Left cardiac atrium (tissue), 4 donors: ENCODE measurements at places on chromosomes 1 and 21.
A peak's percentile ranks its signal among the peaks of the same experiment; 100 is the strongest.

GRCh38 chr1:118137900-118138299 is 47.1 kb downstream of the SPAG17 start:
- no peak for DNase-seq

GRCh38 chr1:225480825-225481434 is 53.1 kb upstream of the LBR start:
- no peak for DNase-seq

DNA sequence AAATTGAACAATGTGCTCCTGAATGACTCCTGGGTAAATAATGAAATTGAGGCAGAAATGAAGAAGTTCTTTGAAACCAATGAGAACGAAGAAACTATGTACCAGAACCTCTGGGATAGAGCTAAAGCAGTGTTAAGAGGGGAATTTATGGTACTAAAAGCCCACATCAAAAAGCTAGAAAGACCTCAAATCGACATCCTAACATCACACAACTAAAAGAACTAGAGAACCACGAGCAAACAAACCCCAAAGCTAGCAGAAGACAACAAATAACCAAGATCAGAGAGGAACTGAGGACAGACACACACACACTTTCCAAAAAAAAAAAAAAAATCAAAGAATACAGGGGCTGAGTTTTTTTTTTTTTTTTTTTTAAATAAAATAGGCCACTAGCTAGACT is 564.2 kb downstream of the SMYD3 start:
- no peak for DNase-seq

DNA sequence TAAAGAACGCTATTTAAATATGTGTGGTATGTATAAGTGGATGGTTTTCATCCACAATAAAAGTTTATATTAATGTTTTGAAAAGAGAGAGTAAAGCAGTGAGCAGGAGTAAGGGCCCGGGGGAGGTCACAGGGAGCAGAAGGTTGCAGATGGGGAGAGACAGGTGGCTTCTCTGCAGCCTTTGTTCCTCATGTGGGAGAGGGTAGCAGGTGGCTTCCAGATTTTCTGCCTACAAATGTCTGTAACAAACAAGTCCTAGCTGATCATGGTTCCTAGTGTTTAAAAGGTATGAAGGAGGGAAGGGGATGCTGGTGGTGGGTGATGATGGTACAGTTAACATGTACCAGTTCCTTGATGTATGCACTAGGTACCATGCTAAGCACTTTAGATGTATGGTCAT is 18.8 kb downstream of the QSOX1 start:
- DNase-seq, result no peak

GRCh38 chr1:107965110-107965991 is at the start of gene VAV3:
Gene VAV3 (minus strand): TSS chr1:107965180. CDS start chr1:107964869, 311 bp downstream.
- DNase-seq, result peak; percentile 88

DNA sequence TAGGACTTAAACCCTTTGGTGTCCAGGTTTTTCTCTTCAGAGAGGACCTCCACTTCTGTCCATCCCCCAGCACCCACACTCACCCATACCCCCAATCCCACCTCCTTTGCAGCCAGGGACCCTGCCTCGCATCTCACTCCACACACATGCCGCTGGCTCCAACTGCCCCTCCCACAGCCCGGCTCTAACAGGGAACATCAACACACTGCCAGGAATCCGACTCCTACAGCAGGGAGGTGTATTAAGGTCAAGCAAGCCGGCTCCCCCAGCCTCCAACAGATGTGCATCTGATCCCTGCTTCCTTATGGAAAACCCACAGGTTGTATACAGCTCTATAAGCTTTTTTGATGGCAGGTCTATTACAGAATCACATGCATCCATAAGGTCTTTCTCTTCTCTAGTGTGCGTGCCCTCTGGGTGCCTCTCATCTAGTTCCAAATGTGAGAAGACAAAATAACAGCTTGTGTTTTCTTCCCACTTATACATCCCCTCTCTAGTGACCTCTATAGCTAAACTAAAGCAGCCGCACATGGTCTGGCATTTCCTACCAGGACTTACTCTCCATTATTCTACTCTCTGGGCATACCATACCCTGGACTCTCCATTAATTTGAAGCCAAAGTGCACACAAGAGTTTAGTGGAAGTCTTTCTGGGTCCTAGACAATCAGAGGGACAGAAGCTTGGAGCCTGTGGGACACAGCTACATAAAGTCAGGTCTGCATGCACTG is 16.3 kb downstream of the PIK3C2B start:
- no peak for DNase-seq

GRCh38 chr1:216898801-216899200 is 175.6 kb upstream of the ESRRG start:
- no peak for DNase-seq

GRCh38 chr1:180229483-180230415 is at the start of gene LHX4:
Gene LHX4 (plus strand): TSS chr1:180230264. CDS start chr1:180230530, 266 bp downstream.
- peak; percentile 36 for DNase-seq

GRCh38 chr1:15213341-15213821 is 33.6 kb upstream of the FHAD1 start:
- DNase-seq, result no peak

DNA sequence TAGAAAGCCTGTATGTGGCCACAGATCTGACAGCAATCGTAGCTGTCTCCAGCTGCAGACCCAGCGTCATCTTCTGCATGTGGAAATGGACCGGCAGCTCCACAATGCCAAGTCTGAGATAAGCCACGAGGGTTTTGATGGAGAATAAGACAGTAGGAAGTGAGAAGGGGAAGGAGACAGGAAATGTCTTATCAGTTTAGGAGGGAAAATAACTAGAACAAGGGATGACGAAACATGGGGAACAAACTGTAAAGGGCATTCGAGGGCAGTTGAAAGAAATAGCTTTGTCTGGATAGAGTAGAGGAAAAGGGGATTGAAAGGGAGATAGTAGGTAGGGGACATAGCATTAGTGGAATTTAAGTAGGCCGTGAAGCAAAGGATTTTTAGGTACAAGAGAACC is 74.0 kb upstream of the CTTNBP2NL start:
- peak; percentile 34 for DNase-seq

- DNase-seq, result peak; percentile 32
Measured at GRCh38 chr1:1928231-1929101, 9.4 kb upstream of the TMEM52 start.

GRCh38 chr1:52697795-52698674 is at the start of gene COA7:
Gene COA7 (minus strand): TSS chr1:52698347. CDS start chr1:52698326, 21 bp downstream.
- DNase-seq, result peak; percentile 91

DNA sequence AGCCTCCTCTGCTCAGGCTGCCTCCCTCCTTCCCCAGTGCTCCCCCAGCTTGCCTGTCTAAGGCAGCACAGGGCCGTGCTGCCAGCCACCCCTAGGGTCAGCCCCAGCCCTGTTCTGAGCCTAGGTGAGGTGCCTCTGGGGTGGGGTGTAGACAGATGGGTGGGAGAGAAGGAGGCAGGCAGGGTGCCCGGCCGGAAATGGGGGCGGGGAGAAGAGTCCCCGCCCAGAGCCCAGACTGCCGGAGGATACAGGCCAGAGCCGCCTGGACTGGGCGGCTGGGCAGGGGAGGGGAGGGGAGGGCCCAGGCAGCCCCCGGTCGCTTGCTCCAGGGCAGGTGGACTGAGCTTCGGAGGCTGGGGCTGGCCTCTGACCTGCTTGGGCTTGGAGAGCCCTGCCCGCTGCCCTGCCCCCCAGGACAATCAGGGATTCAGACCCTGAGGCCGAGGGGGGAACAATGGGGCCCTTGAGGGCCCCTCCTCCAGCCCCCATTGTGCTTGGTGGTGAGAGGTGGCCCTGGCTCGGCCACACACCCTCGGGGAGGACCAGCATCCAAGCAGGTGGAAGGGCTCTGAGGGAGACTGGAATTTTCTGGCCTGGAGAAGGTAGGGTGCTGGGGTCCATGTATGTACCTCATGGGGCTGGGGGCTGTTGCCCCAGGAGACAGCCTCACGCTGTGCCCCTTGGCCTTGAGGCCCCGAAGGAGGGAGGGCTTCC is at the start of gene GJC2:
Gene GJC2 (plus strand): TSS at position 525 of the 714 bp plus-strand sequence. CDS start 7,829 bp downstream, outside the sequence.
- DNase-seq, result peak; percentile 67

- DNase-seq, result no peak
Measured at GRCh38 chr1:200487650-200488049, 77.8 kb upstream of the ZNF281 start.

DNA sequence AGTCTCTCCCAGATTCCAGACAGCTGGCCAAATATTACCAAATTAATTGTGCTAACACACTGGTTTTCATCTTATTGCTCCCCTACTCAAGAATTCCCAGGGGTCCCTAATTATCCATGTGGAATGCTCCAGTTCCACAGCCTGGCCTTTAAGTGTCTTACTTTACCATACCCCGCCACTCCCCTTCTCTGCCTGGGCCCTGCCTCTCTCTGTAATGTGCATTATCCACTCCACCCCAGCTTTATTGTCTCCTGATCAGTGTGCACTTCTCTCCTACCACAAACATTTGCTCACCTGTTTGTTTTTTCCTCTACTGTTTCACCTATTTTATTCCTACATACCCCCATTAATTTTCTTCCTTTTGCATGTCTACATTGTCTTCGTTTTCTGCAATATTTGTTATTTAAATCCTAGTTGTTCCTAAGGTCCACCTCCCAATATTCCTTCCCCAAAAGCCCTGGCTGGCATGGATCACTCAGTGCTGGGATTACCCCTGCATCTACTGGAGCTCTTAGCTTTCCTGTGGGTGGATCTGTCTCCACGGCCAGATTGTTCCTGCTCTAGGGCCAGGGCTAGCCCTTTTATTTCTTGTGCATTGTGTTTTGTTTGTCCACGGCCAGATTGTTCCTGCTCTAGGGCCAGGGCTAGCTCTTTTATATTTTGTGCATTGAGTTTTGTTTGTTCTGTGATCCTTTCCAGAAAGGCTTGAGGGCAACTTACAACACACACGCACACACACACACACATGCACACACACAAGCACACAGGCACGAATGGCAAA is 33.4 kb upstream of the ATP1B1 start:
- DNase-seq, result no peak

GRCh38 chr1:24900985-24901781 is 28.9 kb downstream of the RUNX3 start:
- no peak for DNase-seq

DNA sequence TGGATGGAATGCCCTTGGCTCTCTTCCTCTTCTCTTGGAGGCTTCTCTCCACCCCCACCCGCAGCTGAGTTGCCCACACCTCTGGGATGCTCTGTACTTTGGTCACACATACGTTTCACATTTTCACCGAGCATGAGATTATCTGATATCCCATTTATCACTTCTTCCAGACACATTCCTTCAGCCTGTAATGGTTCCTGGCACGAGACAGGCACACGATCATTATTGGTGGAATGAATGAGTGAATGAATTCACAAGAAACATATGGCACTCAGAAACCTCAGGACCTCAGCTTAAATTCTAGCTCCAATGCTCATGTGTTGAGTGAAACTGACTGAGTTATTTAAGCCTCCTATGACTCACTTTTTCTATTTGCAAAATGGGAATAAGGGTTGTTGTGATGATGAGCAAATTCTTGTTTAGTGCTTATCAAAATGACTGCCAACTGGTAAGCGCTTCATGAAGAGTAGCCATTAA is 242.7 kb upstream of the JUN start:
- no peak for DNase-seq

DNA sequence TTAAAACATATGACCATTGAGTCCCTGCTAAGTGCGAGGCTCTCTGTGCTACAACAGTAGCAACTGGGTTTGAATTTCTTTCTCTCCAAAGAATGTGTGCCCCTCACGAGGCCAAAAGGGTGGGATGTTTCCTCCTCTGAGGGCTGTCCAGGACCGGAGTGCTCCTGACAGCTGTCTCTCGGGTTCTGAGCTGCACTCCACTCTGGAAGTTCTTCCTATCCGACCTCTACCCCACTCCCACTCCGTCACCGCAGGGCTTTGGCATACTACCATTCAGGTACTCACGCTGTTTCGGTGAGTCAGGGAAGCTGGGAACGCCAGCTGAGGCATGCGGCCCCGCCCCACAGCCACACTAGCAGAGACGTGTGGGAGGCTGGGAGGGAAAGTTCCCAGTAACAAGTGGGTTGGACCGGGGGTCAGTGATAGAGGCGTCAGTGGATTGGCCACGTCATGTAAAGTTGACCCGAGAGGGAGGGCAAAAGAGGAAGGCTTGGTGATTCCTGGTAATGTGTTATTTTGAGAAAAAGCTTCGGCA is 705 bp upstream of the SLC50A1 start:
- peak; percentile 95 for DNase-seq

DNA sequence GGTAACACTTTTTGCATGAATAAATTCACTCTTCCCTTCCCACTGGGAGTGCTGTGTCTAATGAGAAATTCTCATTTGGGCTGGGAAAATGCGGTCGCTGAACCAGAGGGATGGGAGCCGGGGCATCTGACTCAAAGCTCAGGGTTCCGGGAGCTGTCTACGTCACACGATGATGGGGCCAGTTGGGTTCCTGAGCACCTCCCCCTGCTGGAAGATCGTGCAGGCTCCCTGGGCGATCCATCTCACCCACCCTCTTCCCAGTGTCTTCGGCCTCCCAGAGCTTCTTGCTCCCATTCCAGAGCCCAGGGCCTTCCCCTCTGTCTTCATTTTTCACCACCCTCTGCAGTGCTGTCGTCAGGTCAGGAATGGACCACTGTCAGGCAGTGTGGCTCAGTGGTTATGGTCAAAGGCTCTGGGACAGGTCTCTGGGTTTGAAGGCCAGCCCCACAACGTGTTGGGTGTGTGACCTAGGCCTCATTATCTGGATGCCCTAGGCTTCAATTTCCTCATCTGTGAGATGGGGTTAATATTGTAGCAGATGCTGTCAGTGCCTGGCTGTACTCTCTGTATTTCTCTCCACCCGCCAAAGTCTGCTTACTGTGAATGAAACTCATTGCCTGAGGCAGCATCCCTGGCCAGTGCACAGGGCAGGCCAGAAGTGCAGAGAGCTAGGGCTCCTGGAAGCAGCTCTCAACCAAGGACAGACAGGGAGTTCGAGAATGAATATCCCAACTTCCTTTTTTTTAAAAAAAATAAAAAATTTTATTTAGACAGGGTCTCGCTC is 31.8 kb downstream of the IGSF21 start:
- no peak for DNase-seq

- no peak for DNase-seq
Measured at GRCh38 chr1:246058466-246058865, 448.6 kb downstream of the SMYD3 start.

GRCh38 chr1:117681901-117682250 is 76.0 kb downstream of the TENT5C start:
- DNase-seq, result no peak

DNA sequence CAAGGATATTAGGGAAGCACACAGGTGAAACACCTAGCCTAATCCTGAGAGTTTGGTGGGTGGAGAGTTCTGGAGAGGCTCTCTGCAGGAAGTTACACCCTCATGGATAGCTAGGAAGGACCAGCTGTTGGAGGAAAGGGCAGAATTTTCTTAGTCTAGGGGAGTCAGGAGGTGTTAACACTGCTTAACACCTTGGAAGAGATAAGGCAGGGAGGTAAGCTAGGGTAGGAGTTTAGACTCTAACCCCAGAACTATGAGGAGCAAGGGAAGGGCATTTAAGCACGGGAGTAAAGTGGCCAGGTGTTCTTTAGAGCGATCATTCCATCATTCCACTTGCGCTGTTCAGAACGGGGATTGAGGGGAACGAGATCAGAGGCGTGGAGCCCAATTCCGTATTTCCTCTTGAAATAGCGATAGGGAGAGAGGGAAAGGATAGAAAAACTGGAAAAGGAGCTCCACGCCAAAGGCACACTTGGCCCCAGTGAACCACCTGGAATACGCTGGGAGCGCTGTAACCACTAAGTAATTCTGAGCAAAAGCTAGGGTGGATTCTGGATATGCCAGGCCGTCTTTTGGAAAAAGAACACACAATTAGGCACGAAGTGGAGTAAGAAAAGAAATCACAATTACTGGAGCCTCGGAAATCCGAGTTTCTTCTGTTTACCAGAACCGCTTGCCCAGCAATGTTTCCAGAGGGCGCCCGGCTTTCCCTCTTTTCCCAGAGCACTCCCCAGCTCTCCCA is 1.5 kb upstream of the GPR137B start:
- no peak for DNase-seq
